Effector memory CD4-positive, alpha-beta T cell (primary cell): ENCODE measurements at places on chromosomes 2 and 18.

- no peak overlapping the region for H3K4me3 ChIP-seq
- H3K4me1 ChIP-seq, result no peaks in the 10 kb centered on the region
- no peak for DNase-seq
- no peak overlapping the region for H3K27ac ChIP-seq
- H3K36me3 ChIP-seq, result peaks cover 6% of the 10 kb centered on the region
Measured at GRCh38 chr2:160356485-160356884, 137.1 kb downstream of the RBMS1 start.

DNA sequence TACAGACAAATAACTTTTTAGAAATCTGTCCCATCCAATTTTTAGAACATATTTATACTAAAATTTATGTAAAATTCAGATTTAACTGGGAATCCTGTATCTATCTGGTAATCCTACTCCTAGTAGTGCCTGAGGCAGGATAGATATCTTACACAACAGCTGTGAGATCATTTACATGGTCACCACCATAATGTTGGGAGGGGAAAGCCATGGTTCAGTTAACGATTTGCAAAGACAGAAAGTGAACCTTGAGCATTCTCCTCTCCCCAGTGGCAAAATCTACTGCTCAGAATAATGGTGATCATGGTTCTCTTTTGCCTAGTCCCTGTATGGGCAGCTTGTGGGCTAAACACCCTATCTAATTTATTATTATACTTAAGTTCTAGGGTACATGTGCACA, 7.7 kb upstream of the TMEM247 start:
- no peak for DNase-seq
- no peaks in the 10 kb centered on the region for H3K36me3 ChIP-seq
- H3K27me3 ChIP-seq, result no peaks in the 10 kb centered on the region
- no peak overlapping the region for H3K4me3 ChIP-seq
- H3K4me1 ChIP-seq, result no peaks in the 10 kb centered on the region

GRCh38 chr2:68811364-68811763, 59.8 kb downstream of the BMP10 start:
- H3K4me1 ChIP-seq, result peaks cover 3% of the 10 kb centered on the region
- H3K27me3 ChIP-seq, result no peaks in the 10 kb centered on the region
- no peak for DNase-seq
- H3K27ac ChIP-seq, result no peak overlapping the region

GRCh38 chr2:102080451-102081242, 61.9 kb upstream of the IL1R1 start:
- no peaks in the 10 kb centered on the region for H3K36me3 ChIP-seq
- no peaks in the 10 kb centered on the region for H3K27me3 ChIP-seq
- no peak overlapping the region for H3K27ac ChIP-seq
- DNase-seq, result no peak

GRCh38 chr18:63590373-63590772, 3.2 kb downstream of the SERPINB13 start:
- DNase-seq, result no peak
- H3K4me3 ChIP-seq, result no peak overlapping the region
- no peaks in the 10 kb centered on the region for H3K36me3 ChIP-seq
- no peaks in the 10 kb centered on the region for H3K4me1 ChIP-seq

GRCh38 chr18:50586710-50587109, 26.8 kb downstream of the MAPK4 start:
- H3K36me3 ChIP-seq, result no peaks in the 10 kb centered on the region
- no peak overlapping the region for H3K4me3 ChIP-seq
- H3K4me1 ChIP-seq, result no peaks in the 10 kb centered on the region
- H3K27ac ChIP-seq, result no peak overlapping the region
- H3K27me3 ChIP-seq, result no peaks in the 10 kb centered on the region

DNA sequence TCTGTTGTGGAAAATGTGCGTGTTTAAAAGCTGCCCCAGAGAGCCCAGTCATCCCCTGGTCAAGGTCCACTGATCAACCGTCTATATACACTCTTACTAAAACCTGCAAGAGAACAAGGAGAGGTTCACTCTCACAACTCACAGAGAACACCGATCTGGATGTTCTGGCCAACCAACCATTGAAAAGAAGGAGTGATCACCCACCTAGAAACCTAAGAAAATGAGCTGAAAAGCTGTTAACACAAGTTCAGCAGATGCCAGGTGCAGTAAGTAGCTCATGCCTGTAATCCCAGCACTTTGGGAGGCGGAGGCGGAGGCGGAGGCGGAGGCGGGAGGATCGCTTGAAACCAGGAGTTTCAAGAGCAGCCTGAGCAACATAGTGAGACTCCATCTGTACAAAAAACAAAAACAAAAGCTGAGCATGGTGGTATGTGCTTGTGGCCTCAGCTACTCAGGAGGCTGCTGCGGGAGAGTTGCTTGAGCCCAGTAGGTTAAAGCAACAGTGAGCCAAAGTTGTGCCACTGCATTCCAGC, 14.5 kb downstream of the ATG16L1 start:
- H3K4me3 ChIP-seq, result no peak overlapping the region
- H3K27ac ChIP-seq, result peak overlapping the region; percentile 22
- H3K4me1 ChIP-seq, result peaks cover 32% of the 10 kb centered on the region
- peaks cover 58% of the 10 kb centered on the region for H3K36me3 ChIP-seq
- DNase-seq, result no peak

GRCh38 chr18:66168685-66169235, 417.9 kb downstream of the CDH7 start:
- no peaks in the 10 kb centered on the region for H3K4me1 ChIP-seq
- H3K27me3 ChIP-seq, result no peaks in the 10 kb centered on the region
- no peaks in the 10 kb centered on the region for H3K36me3 ChIP-seq

GRCh38 chr2:219228041-219228910, 1.2 kb downstream of the ATG9A start:
- DNase-seq, result no peak
- peaks cover 53% of the 10 kb centered on the region for H3K36me3 ChIP-seq
- H3K27me3 ChIP-seq, result no peaks in the 10 kb centered on the region
- peak overlapping the region; percentile 80 for H3K4me3 ChIP-seq
- peaks cover 13% of the 10 kb centered on the region for H3K4me1 ChIP-seq
- H3K27ac ChIP-seq, result peak overlapping the region; percentile 93

DNA sequence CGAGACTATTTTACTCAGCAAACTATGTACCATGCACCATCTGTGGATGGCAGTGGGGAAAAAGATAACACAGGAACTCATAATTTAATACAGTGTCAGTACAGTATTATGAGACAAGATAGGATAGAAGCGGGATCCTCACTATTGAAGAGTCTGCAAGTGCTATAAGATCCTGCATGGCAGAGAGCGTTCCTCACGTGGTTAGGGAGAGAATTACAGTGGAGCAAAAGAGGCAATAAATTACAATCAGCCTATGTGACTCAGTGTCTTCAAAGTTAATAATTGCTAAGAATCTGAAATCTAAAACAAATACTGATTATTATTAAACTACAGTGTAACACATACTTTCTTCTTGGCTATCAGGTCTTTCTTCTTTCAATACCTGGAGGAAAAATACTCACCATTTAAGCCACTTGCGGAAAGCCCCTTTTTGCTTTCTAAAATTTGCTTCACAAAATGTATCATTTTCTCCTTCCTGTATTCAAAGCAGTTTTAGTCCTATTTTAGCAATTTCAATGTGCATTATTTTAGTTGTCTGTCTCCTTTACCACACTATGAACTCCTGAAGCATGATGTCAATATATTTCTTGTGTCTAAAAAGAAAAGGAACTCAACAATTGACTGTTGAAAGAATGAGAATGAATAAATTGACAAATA, 342.9 kb downstream of the SPAG16 start:
- H3K36me3 ChIP-seq, result no peaks in the 10 kb centered on the region
- no peak overlapping the region for H3K4me3 ChIP-seq
- no peaks in the 10 kb centered on the region for H3K27me3 ChIP-seq
- no peak overlapping the region for H3K27ac ChIP-seq

DNA sequence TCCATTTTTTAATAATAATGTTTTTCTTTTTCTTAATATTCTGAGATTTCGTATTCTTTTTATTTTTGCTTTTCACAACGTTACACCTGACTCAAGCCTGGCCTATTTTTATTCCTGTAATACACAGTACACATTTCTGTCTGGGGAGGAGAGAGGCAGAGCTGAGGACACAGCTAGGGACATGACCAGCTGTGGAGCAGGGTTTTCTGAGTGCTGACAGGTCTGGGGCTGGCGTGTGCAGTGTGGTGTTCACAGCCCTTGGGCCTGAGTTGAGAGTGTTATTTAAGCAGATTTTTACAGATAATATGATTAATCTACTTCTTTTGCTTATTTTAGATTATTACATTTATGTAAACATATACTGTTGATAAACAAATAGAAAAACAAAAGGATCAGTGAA, 55.9 kb downstream of the ZAP70 start:
- H3K4me1 ChIP-seq, result no peaks in the 10 kb centered on the region
- H3K27me3 ChIP-seq, result no peaks in the 10 kb centered on the region
- no peak overlapping the region for H3K27ac ChIP-seq
- no peak for DNase-seq
